ENCODE measurements at places on chromosomes 11 and 22.

GRCh38 chr22:41822317-41823057, 10.4 kb upstream of the SREBF2 start:
- peak; percentile 55 for DNase-seq

DNA sequence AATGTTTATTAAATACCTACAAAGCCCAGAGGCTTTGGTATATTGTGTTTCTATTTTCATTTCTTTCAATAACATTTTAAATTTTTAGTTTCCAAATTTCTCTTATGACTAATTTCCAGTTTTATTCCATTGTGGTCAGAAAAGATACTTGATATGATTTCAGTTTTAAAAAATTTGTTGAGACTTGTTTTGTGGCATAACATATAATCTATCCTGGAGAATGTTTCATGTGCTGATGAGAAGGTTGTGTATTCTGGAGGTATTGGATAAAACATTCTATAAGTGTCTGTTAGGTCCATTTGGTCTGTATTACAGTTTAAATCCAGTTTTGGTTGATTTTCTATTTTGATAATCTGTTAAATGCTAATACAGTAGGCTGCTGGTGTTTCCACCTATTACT, 9.8 kb upstream of the RAG1 start:
- DNase-seq, result no peak

GRCh38 chr11:32050264-32050663, 40.6 kb upstream of the RCN1 start:
- DNase-seq, result no peak

DNA sequence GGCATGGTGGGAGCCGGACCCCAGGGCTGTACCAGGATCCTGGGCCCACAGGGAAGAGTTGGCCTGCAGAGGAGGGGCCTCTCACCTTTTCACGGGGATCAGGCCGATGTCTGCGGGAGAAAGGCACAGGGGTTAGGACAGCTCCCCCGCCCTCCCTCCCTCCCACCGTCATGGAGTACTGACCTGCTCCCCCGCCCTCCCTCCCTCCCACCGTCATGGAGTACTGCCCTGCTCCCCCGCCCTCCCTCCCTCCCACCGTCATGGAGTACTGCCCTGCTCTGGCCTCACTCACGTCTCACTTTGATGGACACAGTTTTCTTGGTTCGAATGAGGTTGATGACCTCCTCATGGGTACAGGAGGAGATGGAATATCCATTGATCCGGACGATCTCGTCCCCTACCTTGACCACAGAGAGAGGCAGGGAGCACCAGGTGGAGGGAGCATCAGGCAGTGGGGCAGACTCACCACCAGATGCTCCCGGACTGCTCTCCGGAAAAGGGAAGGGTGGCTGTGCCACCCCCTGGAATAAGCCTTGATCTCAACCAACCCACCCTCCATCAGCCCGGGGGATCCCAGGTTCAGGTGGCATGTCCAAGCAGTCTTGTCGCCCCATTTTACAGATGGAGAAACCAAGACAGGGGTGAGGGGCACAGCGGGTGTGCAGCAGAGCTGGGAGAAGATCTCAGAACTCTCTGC, 17.1 kb downstream of the USH1C start:
- no peak for DNase-seq

DNA sequence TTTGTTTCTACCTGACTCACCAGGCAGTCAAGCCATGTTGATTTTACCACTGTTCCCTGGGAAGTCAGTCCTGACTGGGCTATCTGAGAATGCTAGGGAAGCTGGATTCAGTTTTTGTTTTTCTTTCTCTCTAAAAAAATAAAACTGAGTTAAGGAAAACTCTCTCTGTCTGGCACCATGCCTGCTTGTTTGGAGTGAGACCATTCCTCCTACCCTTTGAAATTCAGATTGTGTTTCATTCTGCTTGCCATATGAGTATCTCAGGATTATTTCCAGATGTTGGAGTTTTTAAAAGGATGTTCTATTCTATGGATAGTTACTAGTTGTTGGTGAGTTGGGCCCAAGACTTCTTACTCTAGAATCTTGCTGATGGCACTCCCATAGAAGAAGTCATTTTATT, 1917.0 kb downstream of the LRRC4C start:
- no peak for DNase-seq

GRCh38 chr22:17064498-17065100, 20.2 kb upstream of the IL17RA start:
- no peak for DNase-seq

DNA sequence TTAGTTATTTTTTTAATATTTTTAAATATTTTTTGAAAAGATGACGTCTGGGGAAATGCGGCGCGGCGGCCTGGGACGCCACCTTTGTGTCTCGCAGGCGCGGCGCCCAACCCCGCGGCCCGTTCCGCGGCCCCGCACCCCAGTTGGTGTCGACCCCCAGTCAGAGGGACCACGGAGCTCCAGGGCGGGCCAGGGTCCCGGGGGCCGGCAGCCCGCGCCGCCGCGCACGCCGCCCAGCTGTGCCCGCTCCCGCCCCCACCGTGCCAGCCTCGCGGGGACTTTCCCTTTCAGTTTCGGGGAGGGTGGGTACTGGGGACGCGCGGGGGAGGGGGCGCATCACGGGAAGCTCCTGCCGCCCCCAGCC, 1.6 kb downstream of the CCND1 start:
- DNase-seq, result peak; percentile 75

GRCh38 chr22:34490886-34491285, 570.6 kb upstream of the LARGE1 start:
- DNase-seq, result no peak
